NCI-H2171 (cell line): ENCODE measurements at places on chromosomes 3 and 15.

GRCh38 chr3:197854596-197855343 is 63.7 kb downstream of the LRCH3 start:
- no peak for DNase-seq

- DNase-seq: no peak
Observed at GRCh38 chr3:10173926-10174435, 9.3 kb downstream of the IRAK2 start.

- DNase-seq: peak; percentile 37
Observed at GRCh38 chr15:91552555-91552954, 301.0 kb upstream of the SLCO3A1 start.

GRCh38 chr3:12040902-12041301 is 36.7 kb downstream of the SYN2 start:
- peak; percentile 4 for DNase-seq

- DNase-seq: no peak
Observed at GRCh38 chr3:45236964-45237363, 10.9 kb upstream of the TMEM158 start.

DNA sequence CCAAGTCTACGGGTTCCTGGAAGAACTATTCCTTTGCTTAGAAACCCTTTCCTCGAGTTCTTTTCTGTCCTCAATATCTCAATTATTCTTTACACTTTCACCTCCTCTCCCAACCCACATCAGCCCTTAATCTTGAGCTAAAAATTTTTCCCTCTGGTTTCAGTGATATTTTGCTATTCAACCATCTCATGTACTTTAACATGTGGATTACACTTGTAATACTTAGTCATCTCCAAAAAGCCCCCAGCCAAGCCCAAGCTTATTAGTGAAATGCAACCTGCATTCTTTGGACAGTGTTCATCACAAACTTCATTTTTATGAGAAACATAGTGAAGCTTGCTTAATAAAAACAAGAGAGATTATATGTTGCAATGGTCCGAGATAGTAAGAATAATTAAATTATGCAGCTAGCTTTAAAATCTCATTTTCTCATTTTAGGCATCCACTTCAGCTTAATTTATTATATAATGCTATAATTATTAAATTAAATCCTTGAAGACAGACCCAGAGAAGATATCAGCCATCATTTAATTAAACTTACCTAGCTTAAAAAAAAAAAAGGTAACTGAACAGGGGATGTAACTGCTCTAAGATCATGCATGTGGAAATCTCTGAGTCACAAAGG is 534.5 kb upstream of the TBL1XR1 start:
- no peak for DNase-seq

- peak; percentile 49 for DNase-seq
Observed at GRCh38 chr3:115960799-115961198, 337.5 kb downstream of the GAP43 start.
